GF-D8 (cell line): ENCODE measurements at places on chromosomes 16 and 17.

- DNase-seq = no peak
Measured at GRCh38 chr16:79006206-79006605, 594.3 kb downstream of the MAF start.

GRCh38 chr16:30720694-30721093, 21.7 kb downstream of the SRCAP start:
- DNase-seq = no peak

DNA sequence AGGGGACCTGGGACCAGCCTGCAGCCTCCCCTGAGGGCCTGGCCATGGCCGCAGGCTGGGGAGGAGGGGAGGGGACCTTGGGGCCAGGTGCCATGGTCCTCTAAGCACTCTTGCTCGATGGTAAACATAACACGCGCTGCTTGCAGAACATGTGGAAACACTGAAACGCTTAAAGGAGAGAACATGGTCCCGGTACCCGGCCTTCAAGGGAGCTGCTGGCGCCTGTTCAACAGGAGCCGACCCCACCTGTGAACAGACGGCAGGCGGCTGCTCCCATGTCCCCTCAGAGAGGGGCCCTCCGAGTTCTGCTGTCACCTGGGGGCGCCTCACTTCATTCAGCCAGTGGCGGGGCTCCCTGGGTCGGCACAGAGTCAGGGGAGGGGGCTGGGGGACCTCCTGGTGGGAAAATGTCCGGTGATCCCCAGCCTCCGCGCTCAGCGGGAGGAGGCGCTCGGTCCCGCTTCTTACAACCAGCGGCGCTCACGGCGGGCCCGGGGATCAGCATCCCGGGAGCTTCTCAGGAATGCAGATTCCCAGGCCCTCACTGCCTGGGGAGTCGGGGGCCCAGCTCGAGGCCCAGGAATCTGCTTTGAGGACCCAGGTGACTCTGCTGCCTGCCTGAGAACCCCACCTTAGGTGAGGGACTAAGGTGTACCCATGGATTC, 854 bp upstream of the SSTR5 start:
- no peak for DNase-seq

- DNase-seq = no peak
Measured at GRCh38 chr16:22346483-22346882, 27.9 kb downstream of the CDR2 start.
